ENCODE measurements at places on chromosomes 5 and 9.

- no peak for DNase-seq
Measured at GRCh38 chr5:61620699-61621182, 288.7 kb downstream of the ZSWIM6 start.

- no peak for DNase-seq
Measured at GRCh38 chr9:80158131-80158530, 586.4 kb downstream of the TLE4 start.

DNA sequence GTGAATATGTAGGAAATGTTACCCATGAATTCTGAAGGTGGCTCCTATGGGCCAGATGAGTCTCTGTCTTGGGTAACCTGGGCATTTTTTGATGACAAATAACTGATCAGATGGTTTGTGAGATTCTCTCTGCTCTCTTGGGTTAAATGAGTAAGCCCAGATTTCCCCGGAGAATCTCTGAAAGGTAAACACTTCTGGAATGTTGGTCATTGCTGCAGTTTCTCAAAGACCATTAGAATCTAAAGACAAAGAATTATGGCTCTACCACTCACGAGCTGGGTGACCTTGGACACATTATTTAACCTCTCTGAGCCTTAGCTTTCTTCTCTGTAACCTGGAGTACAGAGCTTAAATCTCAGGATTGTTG, 191.2 kb downstream of the DAB2IP start:
- no peak for DNase-seq

DNA sequence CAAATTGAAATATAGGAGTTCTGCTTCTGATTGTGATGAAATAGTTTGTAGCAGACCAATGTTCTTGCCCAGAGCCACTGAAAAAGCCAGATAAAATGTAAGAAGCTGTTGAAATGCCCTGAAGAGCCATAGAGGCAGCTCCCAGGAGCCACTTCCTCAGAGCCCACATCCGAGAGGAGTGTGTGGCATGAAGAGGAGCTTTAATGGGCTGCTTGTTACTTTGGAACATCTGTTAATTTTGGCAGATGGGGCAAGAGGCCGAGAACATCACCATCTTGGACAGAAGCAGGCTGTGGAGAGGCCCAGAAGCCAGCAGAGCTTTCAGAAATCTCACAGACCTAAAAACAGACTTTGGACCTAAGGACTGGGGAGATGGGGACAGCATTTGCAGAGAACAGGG, 370.8 kb downstream of the GADD45G start:
- no peak for DNase-seq

DNA sequence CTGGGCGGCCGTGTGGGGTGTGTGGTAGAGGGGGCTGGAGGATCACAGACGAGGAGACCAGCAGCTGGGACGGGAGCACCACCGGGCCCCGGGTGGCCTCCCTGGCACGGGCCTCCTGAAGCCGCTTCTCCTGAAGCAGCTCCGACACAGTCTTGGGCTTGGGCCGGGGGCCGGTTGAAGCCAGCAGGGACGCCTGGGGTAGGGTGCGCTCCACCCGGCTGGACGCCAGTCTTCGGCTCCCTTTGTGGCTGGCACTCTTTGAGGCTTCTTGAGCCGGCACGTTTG, 5.5 kb upstream of the CARD9 start:
- DNase-seq = no peak

DNA sequence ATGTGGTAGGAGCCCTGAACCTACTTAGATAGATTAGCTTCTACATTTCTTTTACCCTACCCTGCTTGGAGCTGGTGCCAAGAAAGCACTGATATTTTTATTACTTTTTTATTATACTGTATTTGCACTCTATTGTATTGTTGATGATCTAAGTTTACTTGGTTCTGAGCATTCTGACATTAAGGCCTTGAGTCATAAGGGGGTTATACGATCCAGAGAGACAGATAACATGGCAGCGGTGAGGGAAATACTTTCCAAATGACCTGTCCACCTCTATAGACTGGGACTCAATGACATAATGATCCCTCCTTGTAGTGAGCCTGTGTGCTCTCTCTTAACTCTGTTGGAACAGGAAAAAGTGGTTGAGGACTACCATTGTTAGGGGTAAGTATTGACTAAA, 176.3 kb downstream of the MAN2A1 start:
- DNase-seq = no peak

GRCh38 chr5:125578551-125578950, 832.1 kb upstream of the ZNF608 start:
- no peak for DNase-seq

GRCh38 chr5:8730194-8730593, 815.7 kb downstream of the SEMA5A start:
- DNase-seq = no peak

DNA sequence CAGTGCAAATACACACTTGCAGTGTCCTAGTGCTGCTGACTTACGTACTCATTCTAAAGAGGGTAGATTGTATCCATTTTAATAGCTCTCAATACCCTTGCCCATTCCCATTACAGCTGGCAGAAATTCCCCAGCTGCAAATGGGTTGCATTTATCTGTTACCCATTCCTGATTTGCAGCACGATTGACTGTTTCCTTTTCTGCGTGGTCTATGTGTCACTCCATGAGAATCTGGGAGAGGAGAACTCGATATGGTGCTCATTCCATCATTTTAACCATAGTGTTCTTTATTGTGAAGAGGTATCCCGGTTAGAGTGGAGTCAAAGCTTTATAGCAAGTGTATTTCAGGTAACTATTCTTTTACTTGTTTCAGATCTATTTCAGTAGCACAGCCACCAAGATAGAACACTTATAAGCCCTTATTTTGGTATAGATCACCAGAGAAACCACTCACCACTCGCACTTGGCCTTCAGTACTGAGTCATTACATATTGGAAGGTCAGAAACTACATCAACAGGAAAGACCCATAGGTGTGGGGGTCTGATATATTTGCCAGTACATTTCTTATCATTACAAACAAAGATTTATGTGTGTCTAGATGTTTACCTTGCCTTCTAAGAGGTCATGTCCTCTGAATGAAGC, 139.5 kb downstream of the MUSK start:
- no peak for DNase-seq

DNA sequence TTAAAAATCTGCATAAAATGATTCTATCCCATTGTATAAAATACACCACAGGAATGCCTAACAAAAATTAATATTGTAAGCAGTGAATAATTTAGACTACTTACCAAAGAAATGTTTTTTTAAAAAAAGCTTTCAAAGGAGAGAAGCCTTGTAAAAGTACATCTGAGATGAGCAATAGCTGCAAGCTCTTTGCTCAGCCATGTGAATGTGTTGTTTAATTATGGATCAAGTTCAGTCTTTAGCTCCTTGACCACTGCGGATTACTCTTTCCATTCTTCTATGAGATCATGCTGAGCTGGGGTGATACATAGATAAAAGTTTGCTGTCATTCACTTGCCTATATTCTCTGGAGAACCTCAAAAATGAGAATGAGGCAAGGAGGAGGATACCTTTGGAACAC, 782.4 kb upstream of the ZNF608 start:
- no peak for DNase-seq

DNA sequence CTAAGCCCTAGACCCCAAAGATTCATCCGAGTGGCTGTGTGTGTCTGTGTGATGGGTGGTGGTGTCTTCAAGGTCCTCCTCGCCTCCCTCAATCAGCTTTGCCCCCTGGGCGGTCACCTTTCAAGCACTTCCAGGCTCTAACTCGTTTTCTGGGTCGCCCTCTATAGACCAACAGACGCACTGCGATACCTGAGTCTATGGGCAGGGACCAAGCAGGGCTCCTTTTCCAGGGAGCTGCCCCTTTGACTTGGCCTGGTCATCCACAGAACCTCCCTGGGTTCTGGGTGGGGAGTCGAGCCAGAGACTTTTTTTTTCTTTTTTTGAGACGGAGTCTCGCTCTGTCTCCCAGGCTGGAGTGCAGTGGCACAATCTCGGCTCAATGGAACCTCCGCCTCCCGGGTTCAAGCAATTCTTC, 1.1 kb downstream of the SLC27A4 start:
- DNase-seq = no peak

DNA sequence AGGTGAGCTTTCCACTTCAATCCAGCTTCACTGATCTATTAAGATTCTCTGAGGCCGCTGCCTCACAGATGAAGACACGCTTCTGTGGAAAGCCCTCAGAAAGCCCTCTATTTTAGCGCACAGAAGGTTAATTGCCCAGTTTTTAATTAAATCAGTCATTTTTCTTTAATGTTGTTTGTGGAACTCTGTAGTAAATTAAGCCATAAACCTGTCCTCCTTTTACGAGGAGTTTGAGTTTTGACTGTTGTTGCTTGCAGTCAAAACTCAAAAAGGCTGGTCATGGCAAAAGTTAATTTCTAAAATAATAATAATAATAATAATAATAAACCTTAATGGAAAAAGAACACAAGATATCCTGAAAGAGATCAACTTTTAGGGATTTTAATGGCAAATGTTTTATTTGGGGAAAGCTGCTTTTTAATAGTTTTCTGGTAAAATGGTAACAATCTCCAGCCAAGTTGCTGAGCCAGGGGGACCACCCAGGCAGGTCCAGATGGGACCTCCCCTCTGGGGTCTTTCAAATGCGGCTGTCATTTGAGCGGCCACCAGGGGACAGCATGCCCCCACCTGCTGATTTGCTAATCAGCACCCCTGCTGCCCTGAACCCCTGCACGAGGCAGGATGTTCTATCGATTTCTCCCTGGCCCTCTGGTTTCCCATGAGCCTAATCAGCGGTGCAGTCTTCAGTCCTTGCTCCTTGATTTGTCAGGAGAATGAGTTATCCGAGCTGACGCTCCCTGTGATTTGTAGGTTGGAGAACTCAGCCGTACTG, 247.2 kb downstream of the FSTL4 start:
- DNase-seq = peak; percentile 72

GRCh38 chr9:346111-346571, 131.5 kb downstream of the DOCK8 start:
- DNase-seq = no peak

GRCh38 chr9:14066831-14067230, 247.1 kb downstream of the NFIB start:
- no peak for DNase-seq

- DNase-seq = no peak
Measured at GRCh38 chr5:143217804-143218160, 185.7 kb downstream of the NR3C1 start.

GRCh38 chr5:154359221-154359573, 86.6 kb upstream of the SAP30L start:
- no peak for DNase-seq

DNA sequence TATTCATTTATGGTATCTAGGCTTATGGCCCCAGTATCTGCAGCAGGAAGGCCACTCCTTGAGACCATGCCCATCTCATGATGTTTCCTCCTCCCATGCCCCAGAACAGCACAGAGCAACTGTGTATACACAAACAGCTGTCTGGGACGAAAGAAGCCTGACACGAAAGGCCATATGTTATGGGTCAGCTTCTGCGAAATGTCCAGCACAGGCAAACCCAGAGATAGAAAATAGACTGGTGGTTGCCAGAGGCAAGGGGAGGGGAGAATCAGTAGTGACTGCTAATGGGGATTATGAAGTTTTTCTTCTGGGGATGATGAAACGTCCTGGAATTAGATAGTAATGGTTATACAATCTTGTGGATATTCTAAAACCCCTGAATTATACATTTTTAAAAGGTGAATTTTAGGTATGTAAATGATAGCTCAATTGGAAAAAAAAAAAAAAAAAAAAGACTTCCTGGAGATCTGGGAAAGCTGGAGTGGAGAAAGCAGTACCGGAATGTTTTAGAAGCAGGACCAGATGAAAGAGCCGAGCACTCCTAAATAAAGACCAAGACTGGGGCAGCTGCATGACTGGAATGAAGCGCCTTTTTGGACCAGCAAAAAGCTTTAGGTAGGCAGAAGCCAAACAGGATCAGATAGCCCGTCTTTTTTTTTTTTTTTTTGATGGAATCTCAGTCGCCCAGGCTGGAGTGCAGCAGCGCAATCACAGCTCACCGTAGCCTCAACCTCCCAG, 29.2 kb downstream of the PCDHGC5 start:
- no peak for DNase-seq

DNA sequence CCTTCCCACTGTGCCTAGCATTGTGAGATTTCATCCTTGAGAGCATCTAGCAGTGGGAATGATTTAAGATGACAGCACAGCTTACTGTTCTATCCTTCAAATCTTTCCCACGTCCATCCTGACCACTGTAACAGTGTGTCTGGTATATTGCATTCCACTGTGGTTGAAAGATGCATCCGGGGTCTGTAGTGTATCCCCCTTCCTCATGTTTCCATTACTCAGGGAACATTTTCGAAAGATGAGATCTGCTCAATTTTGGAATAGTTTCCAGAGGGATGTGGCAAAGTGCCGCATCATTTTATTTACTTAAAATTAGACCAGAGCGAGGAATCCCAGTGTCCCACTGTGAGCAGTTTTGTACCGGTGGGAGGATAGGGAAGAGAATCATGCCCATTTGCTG, 407.1 kb upstream of the PAPPA start:
- DNase-seq = no peak

DNA sequence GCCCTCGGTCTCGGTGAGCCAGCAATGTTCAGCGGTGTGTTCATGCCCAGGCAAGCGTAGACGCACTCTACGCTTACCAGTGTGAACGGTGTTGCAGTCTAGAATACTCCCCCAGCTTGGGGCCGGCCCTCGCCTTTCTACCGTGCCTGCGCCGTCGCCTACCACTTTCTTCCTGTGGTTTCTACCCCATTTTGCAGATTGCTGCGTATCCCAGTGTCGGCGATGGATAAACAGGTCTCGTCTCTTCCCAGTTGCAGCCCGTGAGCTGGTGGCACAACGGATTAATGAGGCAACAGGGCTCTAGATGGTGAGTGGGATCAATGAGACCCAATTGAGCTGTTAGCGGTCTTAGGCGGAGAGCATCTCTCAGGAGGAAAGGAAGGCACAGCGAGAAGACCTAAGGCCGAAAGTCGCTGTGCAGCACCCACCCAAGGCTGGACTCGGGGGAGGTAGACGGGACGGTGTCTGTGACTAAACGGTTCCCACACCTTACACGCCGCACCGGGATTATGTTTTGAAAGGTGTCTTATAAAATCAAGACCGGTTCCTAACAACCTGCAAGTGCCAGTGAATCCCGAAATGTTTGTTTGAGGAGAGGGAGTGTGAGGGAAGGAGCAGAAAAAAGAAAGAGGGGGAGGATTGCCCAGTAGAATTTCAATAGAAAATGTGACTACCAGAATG, 5.8 kb downstream of the OTP start:
- DNase-seq = no peak

- no peak for DNase-seq
Measured at GRCh38 chr5:154885439-154885838, 27.0 kb downstream of the CNOT8 start.

GRCh38 chr9:92377876-92378275, 26.5 kb downstream of the OGN start:
- DNase-seq = no peak

DNA sequence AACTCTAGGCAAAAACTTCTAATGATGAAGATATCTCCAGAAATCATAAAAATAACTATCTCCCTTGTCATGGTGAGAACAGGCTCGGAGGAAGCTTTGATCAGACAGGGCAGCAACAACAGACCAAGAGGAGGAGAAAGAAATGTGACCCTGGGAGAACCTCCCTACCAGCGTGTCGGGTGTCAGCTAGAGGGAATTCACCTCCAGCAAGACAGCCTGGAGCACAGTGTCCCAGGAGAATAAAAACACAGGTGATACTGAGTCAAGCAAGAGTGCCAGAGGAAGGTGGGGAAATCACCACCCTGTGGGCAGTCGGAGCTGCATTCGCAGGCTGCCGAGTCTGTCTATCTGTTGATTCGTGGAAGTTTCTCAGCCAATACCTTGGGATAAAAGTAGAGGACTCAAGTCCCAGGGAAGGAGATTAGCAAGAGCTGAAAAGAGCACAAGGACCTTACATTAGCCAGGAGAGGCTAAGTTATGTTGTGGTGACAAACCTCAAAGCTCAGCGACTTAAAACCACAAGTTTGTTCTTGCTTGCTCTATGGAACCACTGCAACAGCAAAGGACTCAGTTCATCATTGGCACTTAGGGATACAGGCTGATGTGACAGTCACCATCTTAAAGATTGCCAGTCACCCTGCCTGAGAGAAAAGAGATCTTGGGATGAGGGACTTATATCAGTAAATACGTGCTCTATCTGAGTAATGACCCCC, 598.3 kb downstream of the CCDC171 start:
- DNase-seq = no peak
